Muscle of leg (tissue), 16 donors: ENCODE measurements at places on chromosomes 1 and 21. TPM values are rescaled to one million over a fixed set of nuclear protein-coding genes. Genes with fewer than 3 reads are reported as not detected.

The AMPD2 gene
- 33.1 TPM for polyA plus RNA-seq

The MIXL1 gene
- polyA plus RNA-seq: 0.56 TPM

The FUCA1 gene
- polyA plus RNA-seq: 14.4 TPM

The RPE65 gene
- 0.16 TPM for polyA plus RNA-seq

The KCNE1 gene
- 0.62 TPM for polyA plus RNA-seq

The FCRL4 gene
- not detected for polyA plus RNA-seq

The PRDM16 gene
- 1.0 TPM for polyA plus RNA-seq

DNA sequence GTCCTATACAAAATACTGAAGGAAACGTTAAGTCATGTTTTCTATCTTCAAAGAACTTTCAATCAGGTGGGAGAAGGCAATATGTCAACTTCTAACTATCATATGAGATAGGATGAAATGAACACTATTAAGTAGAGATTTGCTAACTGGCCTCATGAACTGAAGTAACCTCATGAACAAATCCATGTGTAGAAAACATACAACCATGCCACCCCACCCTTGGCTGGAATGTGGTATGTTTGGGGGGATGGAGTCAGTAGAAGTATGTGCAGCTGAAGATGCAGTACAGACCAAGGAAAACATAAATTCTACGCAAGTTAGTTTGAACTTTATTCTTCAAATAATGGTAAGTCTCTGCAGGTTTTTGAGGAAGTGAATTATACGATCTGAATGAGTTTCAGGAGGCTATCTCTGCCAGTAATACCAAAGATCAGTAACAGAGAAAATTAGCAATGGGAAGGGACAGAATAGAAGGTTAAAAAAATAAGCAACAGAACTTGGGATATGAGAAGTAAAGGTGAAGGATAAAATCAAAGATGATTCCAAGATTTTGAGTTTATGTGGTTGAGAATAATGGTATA lies 4.5 kb downstream of the TRMT1L start:
- peaks cover 14% of the 10 kb centered on the region for H3K36me3 ChIP-seq
- H3K4me3 ChIP-seq: no peak overlapping the region
- H3K27me3 ChIP-seq: no peaks in the 10 kb centered on the region
- no peak overlapping the region for H3K27ac ChIP-seq
- peaks cover 2% of the 10 kb centered on the region for H3K4me1 ChIP-seq

DNA sequence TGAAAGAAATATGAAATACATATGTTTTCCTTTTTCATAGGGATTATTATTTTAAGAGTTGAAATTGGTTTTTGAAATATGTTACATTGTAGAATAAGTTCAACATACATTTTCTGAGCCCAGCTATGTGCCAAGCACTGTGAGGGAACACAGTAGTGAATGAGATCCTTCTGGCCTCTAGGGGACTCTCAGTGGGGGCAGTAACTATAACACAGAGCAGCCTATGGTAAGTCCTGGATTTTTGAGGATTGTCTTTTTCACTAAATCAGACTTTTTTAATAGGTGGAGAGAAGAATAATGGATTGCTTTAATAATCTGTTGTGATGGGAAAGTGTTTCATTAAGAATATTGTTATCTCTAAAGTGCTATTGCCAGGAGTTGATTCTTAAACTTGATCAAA lies 2.4 kb downstream of the DNAJC6 start:
- no peak overlapping the region for H3K4me3 ChIP-seq
- no peaks in the 10 kb centered on the region for H3K36me3 ChIP-seq
- H3K27me3 ChIP-seq: peaks cover 10% of the 10 kb centered on the region
- H3K4me1 ChIP-seq: peaks cover 4% of the 10 kb centered on the region

GRCh38 chr1:203531063-203531462 lies 37.1 kb downstream of the OPTC start:
- H3K4me3 ChIP-seq: no peak overlapping the region
- H3K36me3 ChIP-seq: no peaks in the 10 kb centered on the region
- no peak overlapping the region for H3K27ac ChIP-seq
- peaks cover 4% of the 10 kb centered on the region for H3K4me1 ChIP-seq
- H3K27me3 ChIP-seq: no peaks in the 10 kb centered on the region

DNA sequence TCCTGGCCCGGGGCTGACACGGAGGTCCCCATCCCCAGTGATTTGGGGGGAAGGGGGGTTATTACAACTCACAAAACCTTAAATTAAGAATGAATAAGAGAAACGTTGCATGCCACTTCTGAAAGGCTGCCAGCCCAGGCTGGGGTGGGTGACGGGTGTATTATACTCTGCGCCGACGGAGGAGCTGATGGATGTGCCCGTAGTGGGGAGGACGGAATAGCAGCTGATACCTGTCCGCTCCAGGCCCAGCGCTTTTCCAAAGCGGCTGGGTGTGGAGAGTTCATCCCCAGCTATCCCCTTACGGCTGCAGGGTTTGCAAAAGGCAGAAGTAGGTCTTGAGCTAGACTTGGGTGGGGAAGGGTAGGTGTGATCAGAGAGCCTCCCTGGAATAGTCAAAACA lies 63.8 kb upstream of the CASZ1 start:
- H3K27ac ChIP-seq: no peak overlapping the region
- no peaks in the 10 kb centered on the region for H3K36me3 ChIP-seq
- H3K4me3 ChIP-seq: no peak overlapping the region
- no peak for DNase-seq

DNA sequence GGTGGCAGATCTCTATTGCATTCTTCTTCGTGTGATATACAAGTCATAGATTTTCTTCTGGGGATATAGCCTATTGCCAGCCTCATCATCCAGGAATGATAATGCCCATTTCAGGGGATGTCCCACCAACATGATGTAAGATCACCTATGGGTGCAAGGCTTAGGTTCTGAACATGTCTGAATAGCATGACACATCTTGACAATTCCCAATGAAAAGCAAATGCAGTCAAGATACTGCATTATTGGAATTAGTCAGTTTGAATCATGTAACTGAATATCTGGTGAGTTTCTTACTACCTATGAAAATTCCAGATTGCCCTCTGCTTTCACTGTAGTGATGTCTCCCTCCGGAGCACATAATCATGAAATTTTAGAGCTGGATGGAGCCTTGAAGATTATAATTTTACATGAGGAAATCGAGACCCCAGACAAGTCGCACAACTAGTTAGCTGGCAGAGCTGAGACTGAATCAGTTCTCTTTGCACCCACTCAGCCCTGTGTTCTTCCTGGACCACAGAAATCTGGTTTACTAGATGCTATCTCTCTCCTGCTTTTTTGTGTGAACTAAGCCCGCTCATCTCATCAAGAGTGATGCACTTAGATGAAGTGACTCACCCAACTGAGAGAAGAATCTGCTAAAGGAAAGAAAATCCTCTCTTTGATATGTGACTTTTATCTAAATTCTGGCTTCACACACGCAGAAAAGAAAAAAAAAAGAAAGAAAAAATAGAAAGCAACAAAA lies 65.0 kb downstream of the WDR64 start:
- H3K4me1 ChIP-seq: no peaks in the 10 kb centered on the region
- H3K27ac ChIP-seq: no peak overlapping the region
- no peaks in the 10 kb centered on the region for H3K36me3 ChIP-seq
- DNase-seq: no peak
- no peak overlapping the region for H3K4me3 ChIP-seq

DNA sequence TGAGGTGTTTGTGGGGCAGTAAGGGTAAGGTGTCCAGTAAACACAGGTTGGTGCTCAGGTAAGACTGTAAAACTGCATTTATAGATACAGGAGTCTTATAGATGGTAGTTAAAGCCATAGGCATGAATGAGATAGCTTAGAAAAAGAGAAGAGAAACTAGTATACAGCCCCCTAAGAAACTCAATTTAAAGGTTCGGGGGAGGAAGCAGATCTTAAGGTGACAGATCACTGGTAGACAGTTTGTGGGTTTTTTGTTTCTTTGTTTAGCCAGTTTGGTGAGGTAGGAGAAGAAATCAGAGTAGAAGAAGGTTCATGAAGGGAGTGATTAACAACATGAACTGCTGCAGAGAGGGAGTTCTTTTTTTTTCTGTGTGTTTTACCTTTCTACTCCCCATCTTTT lies 6.1 kb upstream of the AGO3 start:
- DNase-seq: no peak
- peaks cover 25% of the 10 kb centered on the region for H3K36me3 ChIP-seq
- H3K27me3 ChIP-seq: no peaks in the 10 kb centered on the region
- H3K4me1 ChIP-seq: no peaks in the 10 kb centered on the region
- no peak overlapping the region for H3K4me3 ChIP-seq

GRCh38 chr21:32233055-32233546 lies 45.7 kb downstream of the MIS18A start:
- H3K4me3 ChIP-seq: no peak overlapping the region
- no peaks in the 10 kb centered on the region for H3K4me1 ChIP-seq
- no peaks in the 10 kb centered on the region for H3K36me3 ChIP-seq
- H3K27me3 ChIP-seq: no peaks in the 10 kb centered on the region
- no peak overlapping the region for H3K27ac ChIP-seq
- no peak for DNase-seq

- DNase-seq: peak; percentile 83
- no peaks in the 10 kb centered on the region for H3K36me3 ChIP-seq
- H3K27ac ChIP-seq: peak overlapping the region; percentile 76
- peaks cover 40% of the 10 kb centered on the region for H3K4me1 ChIP-seq
- no peaks in the 10 kb centered on the region for H3K27me3 ChIP-seq
Measured at GRCh38 chr1:234885601-234886000, 243.0 kb downstream of the TOMM20 start.

GRCh38 chr21:34707876-34708325 lies 39.1 kb downstream of the CLIC6 start:
- H3K4me1 ChIP-seq: peaks cover 9% of the 10 kb centered on the region
- no peak overlapping the region for H3K27ac ChIP-seq
- H3K27me3 ChIP-seq: peaks cover 8% of the 10 kb centered on the region
- DNase-seq: no peak

DNA sequence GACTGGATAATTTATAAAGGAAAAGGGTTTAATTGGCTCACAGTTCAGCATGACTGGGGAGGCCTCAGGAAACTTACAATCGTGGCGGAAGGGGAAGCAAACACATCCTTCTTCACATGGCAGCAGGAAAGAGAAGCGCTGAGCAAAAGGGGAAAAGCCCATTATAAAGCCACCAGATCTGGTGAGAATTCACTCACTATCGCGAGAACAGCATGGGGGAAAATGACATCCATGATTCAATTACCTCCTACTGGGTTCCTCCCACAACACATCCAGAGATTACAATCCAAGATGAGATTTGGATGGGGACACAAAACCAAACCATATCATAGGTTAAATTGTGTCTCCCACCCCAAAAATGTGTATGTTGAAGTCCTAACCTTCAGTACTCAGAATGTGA lies 491.7 kb downstream of the SETD4 start:
- H3K27me3 ChIP-seq: no peaks in the 10 kb centered on the region
- no peaks in the 10 kb centered on the region for H3K36me3 ChIP-seq
- H3K4me1 ChIP-seq: peaks cover 10% of the 10 kb centered on the region
- no peak overlapping the region for H3K4me3 ChIP-seq
- H3K27ac ChIP-seq: no peak overlapping the region

DNA sequence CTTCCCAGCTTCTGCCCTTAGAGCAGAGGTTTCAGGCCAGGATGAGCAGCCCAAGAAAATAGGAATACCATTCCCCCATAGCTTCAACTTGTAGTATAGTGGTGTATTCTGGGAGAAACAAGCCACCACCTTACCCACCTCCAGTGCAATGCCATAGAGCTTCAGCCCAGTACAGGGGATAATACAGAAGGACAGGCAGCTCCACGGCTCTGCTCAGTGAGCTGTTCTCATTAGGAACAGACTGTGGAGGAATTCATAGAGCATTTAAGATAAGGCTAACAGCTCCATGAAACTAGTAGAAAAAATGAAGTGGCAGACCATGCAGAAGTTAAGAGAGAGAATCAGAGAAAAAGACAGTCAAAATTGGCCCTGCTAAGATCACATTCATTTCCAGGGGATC lies 294.7 kb upstream of the POGK start:
- H3K27me3 ChIP-seq: no peaks in the 10 kb centered on the region
- H3K4me3 ChIP-seq: no peak overlapping the region
- H3K4me1 ChIP-seq: no peaks in the 10 kb centered on the region
- no peak overlapping the region for H3K27ac ChIP-seq
- no peaks in the 10 kb centered on the region for H3K36me3 ChIP-seq

GRCh38 chr1:32464716-32465577 lies at the start of gene ZBTB8B:
ZBTB8B (plus strand) TSS chr1:32465072; CDS start chr1:32470625, 5,553 bp downstream.
- DNase-seq: peak; percentile 90
- peaks cover 17% of the 10 kb centered on the region for H3K4me1 ChIP-seq
- no peaks in the 10 kb centered on the region for H3K36me3 ChIP-seq
- peaks cover 40% of the 10 kb centered on the region for H3K27me3 ChIP-seq

GRCh38 chr21:45802425-45802824 lies 158.9 kb downstream of the PCBP3 start:
- H3K4me3 ChIP-seq: no peak overlapping the region
- no peak overlapping the region for H3K27ac ChIP-seq
- DNase-seq: no peak
- H3K36me3 ChIP-seq: no peaks in the 10 kb centered on the region
- no peaks in the 10 kb centered on the region for H3K4me1 ChIP-seq

- H3K36me3 ChIP-seq: peaks cover 23% of the 10 kb centered on the region
- H3K4me3 ChIP-seq: no peak overlapping the region
- H3K4me1 ChIP-seq: no peaks in the 10 kb centered on the region
- no peaks in the 10 kb centered on the region for H3K27me3 ChIP-seq
Measured at GRCh38 chr1:52482326-52483004, 70.4 kb downstream of the TUT4 start.

DNA sequence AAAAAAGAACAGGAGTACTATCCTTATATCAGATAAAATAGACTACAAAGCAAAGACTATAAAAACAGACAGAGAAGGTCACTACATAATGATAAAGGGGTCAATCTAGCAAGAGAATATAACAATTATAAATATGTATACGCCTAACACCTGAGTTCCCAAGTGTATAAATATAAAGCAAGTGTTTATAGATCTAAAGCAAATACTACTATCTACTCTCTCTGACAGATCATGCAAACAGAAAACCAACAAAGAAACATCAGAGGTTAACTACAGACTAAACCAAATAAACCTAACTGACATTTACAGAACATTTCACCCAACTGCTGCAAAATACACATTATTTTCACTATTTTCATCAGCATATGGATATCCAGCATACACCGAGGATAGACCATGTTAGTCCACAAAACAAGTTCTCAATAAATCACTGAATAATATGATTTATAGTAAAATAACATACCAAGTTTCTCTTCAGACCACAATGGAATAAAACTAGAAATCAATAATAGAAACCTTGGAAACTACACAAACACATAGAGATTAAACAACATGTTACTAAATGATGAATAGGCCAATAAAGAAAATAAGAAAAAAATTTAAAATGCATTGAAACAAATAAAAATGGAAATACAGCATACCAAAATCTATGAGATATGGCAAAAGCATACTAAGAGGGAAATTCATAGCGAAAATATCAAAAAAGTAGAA lies 22.7 kb downstream of the UCHL5 start:
- H3K4me1 ChIP-seq: no peaks in the 10 kb centered on the region
- H3K27me3 ChIP-seq: no peaks in the 10 kb centered on the region
- no peak for DNase-seq
- H3K4me3 ChIP-seq: no peak overlapping the region

DNA sequence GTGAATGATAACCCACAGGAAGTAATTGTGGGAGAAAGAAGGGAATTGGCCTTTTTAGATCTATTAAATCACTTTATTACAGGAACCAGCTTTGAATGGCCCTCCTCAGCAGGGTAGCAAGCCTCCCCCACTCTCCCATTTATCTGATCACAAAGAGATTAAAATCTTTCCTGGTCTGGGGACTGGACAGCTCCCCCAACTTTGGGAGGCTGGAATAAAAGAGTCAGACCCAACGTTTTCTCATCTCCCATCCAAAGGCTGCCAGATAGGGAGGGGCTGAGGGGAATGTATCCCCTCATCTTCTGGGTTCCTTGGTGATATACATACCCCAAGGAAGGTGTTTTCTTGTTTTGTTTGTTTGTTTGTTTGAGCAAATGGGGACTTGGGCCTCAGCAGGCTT lies 2.4 kb downstream of the LIN28A start:
- no peaks in the 10 kb centered on the region for H3K4me1 ChIP-seq
- no peak overlapping the region for H3K4me3 ChIP-seq
- peaks cover 65% of the 10 kb centered on the region for H3K27me3 ChIP-seq
- H3K27ac ChIP-seq: no peak overlapping the region
